ENCODE measurements at places on chromosomes 3 and 15.

DNA sequence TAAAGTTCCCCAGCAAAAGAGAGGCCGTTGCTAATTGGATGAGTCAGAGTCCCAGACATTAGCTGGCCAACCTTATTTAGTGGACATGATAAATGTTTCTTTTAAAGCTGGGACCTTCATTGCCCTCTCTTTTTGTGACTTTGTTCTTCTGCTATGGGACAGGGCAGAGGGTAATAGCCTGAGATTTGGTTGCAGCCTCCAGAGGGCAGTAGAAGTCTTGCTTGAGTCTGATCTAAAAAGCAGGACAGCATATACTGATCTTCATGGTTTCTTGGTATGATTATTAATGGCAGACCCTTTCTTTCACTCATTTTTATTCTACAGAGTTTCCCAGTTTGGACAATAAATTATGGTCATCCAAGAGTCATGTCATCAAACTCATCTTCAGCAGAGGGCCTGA is 25.1 kb upstream of the ZKSCAN7 start:
- DNase-seq, result no peak

DNA sequence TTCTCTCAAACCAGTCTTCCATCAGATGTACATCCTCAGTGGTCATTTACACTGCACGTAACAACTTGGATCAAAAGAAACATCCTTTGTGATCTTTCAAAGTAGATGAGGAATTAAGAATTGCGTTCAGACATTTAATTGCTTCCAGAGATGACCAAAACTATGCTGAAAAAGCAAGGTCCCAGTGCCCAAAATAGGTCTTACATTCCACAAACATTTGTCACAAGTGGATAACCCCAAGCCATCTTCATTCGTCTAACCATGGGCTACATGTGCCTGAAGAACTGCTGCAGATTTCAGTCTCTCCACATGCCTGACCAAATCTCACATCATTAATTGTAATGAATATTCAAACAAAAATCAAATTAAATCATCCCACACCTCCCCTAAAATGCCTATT is 273.6 kb downstream of the SHOX2 start:
- no peak for DNase-seq

DNA sequence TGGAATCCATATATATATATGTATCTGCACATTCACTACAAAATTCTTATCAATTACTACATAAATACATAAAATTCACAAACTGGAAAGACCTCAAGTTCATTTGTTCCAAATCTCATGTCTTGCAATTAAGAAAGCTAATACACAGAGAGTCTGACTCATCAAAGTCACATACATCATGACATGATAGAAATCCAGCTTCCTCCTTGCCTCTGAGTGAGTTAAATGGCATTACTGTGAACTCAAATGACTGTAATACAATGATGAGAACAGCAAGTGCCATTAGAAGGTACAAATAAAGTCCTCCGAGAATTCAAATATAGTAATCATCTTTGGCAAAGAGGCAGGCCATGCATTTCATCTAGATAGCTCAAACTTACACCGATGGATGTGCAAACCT is 55.1 kb upstream of the AGTR1 start:
- no peak for DNase-seq

DNA sequence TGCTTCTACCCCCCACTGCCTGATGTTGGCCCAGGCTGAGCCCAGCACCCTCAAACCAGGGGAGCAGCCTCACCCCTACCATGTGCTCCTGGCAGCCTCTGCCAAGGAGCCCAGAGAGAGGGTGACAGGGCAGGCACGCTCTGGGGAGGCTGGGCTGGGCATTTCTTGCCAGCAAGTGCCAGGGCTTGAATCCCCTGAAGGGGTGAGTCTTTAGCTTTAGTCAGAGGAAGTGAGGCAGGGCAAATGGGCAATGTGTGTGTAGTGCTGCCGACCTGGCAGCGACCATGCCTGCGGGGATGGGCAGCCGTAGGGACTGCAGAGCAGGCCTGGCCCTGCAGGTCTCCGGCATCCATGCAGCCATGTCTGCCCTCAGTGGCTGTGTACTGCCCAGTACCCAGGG is 18.1 kb downstream of the DUSP7 start:
- DNase-seq, result no peak

DNA sequence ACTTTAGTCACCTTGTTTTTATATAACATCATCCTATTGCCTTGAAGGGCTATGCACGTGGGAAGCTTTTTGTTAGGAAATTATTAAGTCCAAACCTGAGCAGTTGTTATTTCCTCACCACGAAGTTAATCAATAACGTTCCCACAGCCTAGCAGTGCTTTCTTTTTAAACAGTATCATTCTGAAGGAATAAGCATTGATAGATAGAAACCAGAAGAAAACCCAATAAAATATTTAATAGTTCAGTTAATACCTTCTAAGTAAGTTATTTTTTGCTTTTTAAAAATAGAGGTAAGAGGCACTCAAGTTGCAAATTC is 149.3 kb downstream of the KCNMB2 start:
- DNase-seq, result no peak

DNA sequence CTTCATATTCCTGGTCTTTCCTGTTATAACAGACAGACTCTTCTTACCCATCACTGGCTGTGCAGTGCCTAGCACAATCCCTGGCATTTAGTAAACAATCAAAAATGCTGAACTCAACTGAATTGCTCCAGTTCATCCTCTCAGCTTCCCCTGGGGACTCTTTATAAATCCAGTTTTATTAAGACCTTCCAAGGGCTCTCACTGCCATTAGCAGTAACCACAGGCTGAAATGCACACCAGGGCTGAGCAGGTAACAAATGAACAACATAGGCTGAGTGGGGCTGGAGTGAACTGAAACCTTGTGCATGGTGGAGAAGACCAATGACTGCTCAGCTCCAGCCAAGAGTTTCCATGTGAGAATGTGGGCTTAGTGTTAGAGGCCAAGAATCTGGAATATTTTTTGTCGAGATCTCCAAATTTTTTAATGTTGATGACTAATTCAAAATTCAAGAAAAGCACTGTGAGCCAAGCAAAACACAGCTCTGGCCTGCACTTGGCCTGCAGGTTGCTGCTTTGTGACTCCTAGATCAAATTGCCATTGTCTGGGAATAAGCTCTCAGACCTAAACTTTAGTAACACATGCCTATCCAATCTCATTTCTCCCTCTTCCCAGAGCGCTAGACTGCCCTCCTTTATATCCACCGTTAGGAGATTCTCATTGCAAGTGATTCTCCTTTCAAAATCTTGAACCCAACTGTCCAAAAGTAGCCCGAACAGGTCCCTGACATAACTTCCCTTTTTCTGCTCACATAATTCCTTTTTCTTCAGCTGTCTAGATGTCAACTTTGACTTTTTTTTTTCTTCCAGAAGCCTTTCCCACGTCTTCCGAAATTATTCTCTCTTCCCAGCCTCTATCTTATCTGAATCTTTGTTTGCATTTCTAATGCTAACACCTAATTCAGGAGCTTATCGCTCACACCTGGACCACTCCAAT is 7.4 kb downstream of the SQOR start:
- no peak for DNase-seq

GRCh38 chr15:99424978-99425656 is 140.7 kb upstream of the MEF2A start:
- peak; percentile 37 for DNase-seq

GRCh38 chr3:13623101-13623654 is 74.3 kb downstream of the FBLN2 start:
- DNase-seq, result no peak

- no peak for DNase-seq
These were observed 155.6 kb upstream of the GOLIM4 start for GRCh38 chr3:168251371-168251770.

DNA sequence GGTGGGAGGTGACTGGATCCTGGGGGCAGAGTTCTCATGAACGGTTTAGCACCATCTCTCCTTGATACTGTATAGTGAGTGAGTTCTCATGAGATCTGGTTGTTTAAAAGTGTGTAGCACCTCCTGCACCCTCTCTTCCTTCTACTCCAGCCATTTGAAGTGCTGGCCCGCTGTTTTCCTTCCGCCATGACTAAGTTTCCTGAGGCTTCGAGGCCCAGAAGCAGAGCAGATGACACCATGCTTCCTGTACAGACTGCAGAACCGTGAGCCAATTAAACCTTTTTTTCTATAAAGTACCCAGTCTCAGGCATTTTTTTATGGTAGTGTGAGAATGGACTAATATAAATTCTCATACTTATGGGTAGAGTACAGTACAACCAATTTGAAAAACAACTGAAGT is 123.6 kb upstream of the BHLHE40 start:
- no peak for DNase-seq

- DNase-seq, result no peak
These were observed 399.9 kb downstream of the SQOR start for GRCh38 chr15:46034755-46035154.

- DNase-seq, result no peak
These were observed 50.3 kb downstream of the EMC4 start for GRCh38 chr15:34275154-34275553.

GRCh38 chr3:45647148-45647619 is 42.0 kb upstream of the SACM1L start:
- DNase-seq, result no peak

DNA sequence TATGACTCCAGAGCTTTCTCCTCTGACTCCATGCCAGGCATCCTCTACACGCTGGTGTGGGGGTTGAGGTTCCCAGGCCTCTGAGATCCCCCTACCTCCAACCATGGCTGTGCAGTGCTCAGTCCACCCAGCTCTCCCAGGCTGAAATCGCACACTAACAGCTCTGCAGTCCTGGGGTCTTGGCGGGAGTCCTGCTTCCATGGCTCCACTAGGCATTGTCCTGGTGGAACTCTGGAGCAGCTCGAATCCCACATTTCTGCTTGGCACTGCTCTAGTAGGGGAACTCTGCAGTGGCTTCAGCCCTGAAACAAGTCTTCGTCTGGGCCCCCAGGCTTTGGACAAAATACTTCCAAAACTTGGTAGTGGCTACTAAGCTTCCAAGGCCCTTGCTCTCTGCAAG is 50.7 kb downstream of the ROPN1B start:
- no peak for DNase-seq

GRCh38 chr15:39987821-39988220 is 51.2 kb downstream of the SRP14 start:
- DNase-seq, result no peak

DNA sequence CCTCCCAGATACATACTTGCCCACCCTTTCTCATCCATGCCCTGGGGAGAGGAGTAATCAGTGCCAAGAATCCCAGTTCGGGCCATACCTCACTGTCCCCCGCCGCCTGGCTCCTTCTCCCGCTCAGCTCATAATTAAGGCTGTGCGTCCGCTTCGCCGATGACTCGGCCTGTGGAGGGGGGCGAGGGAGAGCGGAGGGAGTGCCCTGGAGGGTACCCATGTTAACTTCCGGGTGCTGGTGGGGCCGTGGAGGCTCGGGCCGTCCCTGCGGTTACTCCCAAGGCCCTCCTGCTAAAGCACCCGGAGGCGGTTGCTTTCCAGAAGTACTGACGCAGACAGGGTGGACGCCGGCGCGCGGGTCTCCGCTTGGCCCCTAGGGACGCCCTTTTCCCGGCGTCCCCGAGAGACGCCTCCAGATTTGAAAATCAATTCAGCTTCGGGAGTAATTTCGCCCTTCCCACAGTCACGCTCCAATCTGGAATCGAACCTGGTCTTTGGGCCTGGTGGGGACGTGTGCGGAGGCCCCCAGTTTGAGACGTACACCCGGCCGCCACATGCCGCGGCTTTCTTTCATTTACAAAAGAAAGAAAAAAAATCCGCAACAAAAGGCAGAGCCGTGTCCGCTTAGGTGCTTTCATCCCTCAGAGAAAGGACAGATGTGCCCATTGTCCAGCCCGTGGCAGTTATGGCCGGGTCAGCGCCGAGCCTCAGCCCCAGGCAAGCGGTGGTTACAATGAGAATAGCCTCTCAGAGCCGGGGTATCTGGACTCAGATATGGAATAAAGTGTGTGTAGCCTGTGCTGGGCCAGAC is 1.0 kb upstream of the ONECUT1 start:
- no peak for DNase-seq

DNA sequence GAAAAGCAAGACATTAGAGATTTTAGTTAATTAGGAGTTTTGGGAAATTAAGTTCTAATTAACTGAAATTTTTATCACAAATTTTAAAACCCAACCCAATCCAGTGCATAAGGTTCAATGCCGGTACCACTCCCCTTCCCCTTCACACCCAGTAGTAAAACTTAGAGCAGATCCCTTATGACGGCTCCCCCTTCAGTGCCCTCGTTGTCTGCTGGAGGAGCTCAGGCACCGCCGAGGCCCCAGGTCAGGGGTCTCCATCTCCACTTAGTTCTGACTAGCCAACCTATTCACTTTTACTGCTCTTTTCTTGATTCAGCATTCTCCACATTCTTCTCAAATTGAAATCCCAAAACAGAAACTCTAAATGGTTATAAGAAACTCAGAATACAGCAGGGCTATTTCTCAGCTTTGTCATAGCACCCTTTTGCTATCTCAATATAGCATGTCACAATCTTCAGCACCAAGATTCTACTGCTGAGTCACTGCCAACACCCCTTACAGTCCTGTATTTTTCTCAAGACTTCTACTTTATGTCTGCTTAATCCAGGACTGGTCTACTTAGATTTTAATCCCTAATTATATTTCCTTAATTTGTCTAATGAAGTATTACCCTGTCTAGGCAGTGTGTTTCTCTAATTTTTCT is 39.8 kb downstream of the TUBGCP4 start:
- DNase-seq, result no peak

DNA sequence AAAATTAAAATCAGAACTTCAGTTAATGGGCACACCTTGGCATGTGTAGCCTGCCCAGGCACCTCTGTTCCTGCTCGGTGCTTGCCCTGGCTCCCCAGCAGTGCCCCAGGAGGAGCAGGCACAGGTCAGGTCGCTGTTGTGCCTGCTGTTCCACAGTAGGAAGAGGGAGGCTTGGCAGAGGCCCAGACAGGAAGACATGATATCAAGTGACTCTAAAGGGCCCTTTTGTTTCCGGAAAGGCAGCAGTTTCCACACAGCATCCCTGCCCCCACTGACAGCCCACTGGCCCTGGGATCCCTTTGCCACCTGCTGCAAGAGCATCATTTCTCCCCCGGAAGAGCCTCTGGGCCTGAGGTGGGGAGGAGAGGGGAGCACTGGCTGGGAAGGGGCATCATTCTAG is 40.5 kb upstream of the HES1 start:
- no peak for DNase-seq

DNA sequence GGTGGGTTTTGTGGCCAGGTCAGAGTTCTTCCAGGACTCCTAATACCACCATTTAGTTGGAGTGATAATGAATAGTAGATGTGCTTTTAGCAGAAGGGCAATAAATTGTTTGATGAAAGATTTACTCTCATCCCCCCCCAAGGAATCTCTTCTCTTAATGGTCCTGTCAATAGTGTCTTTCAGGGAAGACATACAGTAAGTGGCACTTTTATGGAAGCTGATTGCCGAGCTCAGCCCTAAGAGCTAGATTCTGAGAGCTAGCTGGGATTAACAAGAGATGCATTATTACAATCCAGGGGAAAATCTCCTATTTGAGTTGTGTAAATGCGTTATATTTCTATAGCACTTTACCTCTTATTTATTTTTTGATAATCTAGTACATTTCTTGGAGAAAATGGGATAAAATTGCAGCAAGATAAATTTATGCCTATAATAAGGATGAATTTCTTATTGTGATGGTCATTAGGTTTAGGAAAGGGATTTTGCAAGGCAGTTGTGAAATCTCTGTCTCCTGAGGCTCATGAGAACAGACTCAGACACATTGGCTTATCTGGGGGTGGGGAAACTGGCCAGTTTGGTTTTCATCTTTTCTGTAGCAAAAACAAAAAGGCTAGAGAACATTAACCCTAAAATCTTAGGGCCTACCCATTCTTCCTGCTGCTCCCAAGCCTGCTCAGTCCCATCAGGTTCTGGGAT is 41.6 kb upstream of the CLSTN2 start:
- DNase-seq, result no peak

Data from ascending aorta (tissue), 2 donors.